CD4-positive, alpha-beta T cell (primary cell): ENCODE measurements at places on chromosomes 3 and 15. TPM values are rescaled to one million over a fixed set of nuclear protein-coding genes. Genes with fewer than 3 reads are reported as not detected.

The AGBL1 gene
- not detected for total RNA-seq

The MED12L gene
- total RNA-seq, result 0.39 TPM

GRCh38 chr3:128730471-128730870 is 4.5 kb downstream of the RAB7A start:
- DNase-seq, result no peak
- H3K27ac ChIP-seq, result no peak overlapping the region
- H3K4me3 ChIP-seq, result no peak overlapping the region

DNA sequence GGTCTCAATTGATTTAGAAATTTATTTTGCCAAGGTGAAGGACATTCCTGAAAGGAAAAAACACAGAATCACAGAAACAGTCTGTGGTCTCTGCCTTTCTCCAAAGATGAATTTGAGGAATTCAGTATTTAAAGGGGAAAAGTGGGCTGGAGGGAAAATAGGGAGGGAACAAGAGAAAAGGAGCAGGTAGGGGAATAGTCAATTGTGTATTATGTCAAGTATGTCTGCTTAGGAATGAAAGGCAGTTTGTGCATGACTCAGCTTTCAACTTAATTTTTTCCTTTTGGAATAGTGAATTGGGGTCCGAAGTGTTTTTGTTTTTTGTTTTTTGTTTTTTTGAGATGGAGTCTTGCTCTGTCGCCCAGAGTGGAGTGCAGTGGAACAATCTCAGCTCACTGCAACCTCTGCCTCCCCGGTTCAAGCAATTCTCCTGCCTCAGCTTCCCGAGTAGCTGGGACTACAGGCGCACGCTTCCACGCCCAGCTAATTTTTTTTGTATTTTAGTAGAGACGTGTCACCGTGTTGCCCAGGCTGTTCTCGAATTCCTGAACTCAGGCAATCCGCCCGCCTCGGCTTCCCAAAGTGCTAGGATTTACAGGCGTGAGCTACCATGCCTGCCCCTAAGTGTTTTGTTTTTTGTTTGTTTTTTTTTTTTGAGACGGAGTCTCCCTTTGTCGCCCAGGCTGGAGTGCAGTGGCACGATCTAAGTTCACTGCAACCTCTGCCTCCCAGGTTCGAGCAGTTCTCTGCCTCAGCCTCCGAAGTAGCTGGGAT is 74.1 kb upstream of the MAP4 start:
- no peak overlapping the region for H3K27ac ChIP-seq
- H3K4me1 ChIP-seq, result peaks cover 19% of the 10 kb centered on the region
- DNase-seq, result no peak
- H3K4me3 ChIP-seq, result no peak overlapping the region
- H3K36me3 ChIP-seq, result no peaks in the 10 kb centered on the region

The POPDC2 gene
- 3.5 TPM for total RNA-seq

GRCh38 chr3:64554096-64554920 is 133.5 kb downstream of the ADAMTS9 start:
- H3K27ac ChIP-seq, result no peak overlapping the region
- DNase-seq, result no peak
- no peaks in the 10 kb centered on the region for H3K27me3 ChIP-seq
- H3K36me3 ChIP-seq, result no peaks in the 10 kb centered on the region

The EXD1 gene
- not detected for total RNA-seq

DNA sequence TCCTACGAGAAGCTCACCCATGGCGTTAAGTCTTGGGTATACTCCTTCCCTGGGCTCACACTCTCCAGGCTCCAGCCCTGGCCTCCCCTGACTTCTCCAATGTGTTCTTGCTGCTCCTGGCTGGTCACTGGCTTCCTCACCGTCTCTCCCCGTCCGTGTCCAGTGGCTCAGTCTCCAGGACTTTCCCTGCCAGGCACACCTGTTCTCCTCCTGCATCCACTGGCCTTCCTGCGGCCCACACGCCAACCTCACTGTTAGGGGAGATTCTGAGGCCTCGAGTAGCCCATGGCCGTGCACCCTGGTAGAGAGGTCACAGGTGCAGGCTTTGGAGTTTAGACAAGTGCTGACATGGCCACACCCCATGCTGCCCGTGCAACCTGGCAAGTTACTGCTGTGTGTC is 91.9 kb upstream of the SNRPA1 start:
- no peak overlapping the region for H3K4me3 ChIP-seq
- no peak for DNase-seq
- peaks cover 4% of the 10 kb centered on the region for H3K27me3 ChIP-seq

- H3K4me1 ChIP-seq, result no peaks in the 10 kb centered on the region
- no peak overlapping the region for H3K4me3 ChIP-seq
- no peak for DNase-seq
- H3K27me3 ChIP-seq, result no peaks in the 10 kb centered on the region
- H3K27ac ChIP-seq, result no peak overlapping the region
- no peaks in the 10 kb centered on the region for H3K36me3 ChIP-seq
These were observed 95.5 kb downstream of the SSR3 start for GRCh38 chr3:156459434-156459833.

- no peaks in the 10 kb centered on the region for H3K4me1 ChIP-seq
- no peaks in the 10 kb centered on the region for H3K27me3 ChIP-seq
- no peak overlapping the region for H3K27ac ChIP-seq
- H3K4me3 ChIP-seq, result no peak overlapping the region
- DNase-seq, result no peak
- peaks cover 94% of the 10 kb centered on the region for H3K36me3 ChIP-seq
These were observed 61.1 kb downstream of the GRIP2 start for GRCh38 chr3:14478956-14479550.

GRCh38 chr15:50452927-50453326 is 28.7 kb downstream of the USP8 start:
- no peak overlapping the region for H3K27ac ChIP-seq
- peaks cover 45% of the 10 kb centered on the region for H3K36me3 ChIP-seq
- no peaks in the 10 kb centered on the region for H3K4me1 ChIP-seq
- H3K4me3 ChIP-seq, result no peak overlapping the region
- no peaks in the 10 kb centered on the region for H3K27me3 ChIP-seq

The SAMD7 gene
- total RNA-seq, result not detected

The IGF2BP2 gene
- total RNA-seq, result 0.50 TPM

DNA sequence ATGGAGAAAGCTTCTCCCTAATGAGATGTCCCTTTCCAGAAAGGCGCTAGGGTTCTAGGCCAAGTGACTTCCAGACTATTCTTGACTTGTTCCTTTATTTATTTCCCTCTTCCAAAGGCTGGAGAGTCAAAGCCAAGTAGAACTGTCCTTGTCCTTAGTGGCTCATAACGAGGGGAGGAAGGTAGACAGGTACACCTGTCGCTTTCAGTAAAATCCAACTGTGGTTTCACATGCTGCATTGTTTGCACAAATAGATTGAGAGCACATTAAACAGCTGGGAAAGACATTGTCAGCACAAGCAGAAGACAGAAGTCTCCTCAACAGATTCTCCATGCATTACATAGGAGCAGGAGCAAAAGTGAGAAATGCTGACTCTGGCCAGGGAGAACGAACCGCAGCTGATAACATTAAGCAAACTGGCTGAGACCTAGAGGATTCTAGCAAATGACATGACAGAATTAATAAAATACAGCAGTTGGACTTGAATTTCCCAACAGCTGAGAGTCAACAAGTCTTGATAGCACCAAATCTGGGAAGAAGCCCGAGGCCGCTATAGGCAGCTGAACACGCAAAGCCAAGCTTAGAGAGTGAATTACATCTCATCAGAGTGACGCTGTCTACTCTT is 227.7 kb downstream of the TLE3 start:
- no peaks in the 10 kb centered on the region for H3K27me3 ChIP-seq
- no peak for DNase-seq
- H3K27ac ChIP-seq, result no peak overlapping the region
- H3K4me3 ChIP-seq, result no peak overlapping the region
- H3K36me3 ChIP-seq, result no peaks in the 10 kb centered on the region
- H3K4me1 ChIP-seq, result no peaks in the 10 kb centered on the region

- H3K36me3 ChIP-seq, result peaks cover 20% of the 10 kb centered on the region
- peaks cover 7% of the 10 kb centered on the region for H3K4me1 ChIP-seq
- H3K4me3 ChIP-seq, result no peak overlapping the region
- no peaks in the 10 kb centered on the region for H3K27me3 ChIP-seq
These were observed 16.9 kb downstream of the IP6K1 start for GRCh38 chr3:49769286-49769915.

The RASL12 gene
- not detected for total RNA-seq

DNA sequence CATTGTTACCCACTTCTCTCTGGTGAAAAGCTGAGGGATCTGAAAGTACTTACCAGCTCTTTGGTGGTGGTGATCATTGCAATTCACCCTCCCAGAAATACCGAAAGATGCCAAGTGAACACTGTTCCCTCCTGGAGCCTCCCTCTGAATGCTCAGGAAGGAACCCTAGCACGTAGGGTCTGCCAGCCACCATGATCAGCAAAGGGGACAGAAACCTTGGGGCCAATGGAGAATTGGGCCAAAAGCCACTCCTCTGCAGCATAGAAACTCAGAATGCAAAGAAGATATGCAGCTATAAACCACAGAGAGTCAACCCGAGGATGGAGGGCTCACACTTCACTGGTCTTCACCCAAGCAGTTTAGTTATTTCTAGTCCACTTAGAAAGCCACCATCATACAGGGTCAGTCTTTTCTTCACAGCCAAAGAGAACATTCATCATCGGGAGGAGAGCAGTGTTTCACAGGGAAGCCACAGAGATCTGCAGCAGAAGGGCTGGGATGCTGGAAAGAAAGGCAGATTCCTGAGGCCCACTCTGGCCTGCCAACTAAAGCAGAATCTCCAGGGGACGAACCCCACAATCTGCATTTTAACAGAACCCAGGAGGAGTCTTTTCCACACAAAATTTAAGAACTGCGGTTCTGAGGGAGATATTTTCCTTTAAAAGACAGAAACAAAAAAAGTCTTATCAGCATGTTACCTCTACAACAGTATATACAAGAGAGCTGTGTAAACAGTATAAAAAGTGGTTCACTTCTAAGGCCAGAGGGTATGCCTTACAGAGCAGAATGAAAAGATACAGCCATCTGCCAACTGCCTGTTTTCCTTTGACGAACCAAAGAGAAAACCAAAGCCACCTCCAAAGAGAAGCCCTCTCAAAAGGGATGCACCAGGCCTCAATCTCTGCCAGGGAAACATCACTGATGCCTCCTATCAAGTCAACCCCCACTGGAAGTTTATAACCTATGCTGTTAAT is 11.3 kb downstream of the TBC1D2B start:
- DNase-seq, result no peak
- H3K36me3 ChIP-seq, result no peaks in the 10 kb centered on the region
- peak overlapping the region; percentile 9 for H3K4me3 ChIP-seq
- H3K4me1 ChIP-seq, result peaks cover 86% of the 10 kb centered on the region

DNA sequence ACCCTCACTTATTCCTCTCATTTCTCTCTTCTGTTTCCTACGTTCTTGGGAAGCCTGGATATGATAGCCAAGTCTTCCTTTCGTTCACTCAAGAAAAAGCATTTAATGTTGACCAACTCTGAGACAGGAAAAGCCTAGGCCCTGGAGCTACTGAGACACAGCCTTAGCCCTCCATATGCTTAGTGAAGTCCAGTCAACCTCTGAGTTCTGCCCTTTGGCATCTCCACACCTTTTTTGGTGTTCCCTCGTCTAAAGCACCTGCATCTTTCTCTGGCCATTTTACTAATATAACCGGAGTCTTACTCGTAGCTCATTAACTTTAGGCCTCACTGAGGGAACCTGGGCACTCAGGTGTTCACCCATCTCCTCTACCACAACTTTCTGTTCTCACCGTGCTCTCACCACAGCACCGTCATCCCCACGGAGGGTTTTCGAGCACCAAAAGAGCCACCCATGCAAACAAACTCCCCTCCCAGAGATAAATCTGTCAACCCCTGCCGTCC is 632 bp downstream of the MTHFS start:
- peaks cover 16% of the 10 kb centered on the region for H3K4me1 ChIP-seq
- H3K27ac ChIP-seq, result peak overlapping the region; percentile 93
- no peaks in the 10 kb centered on the region for H3K27me3 ChIP-seq
- H3K4me3 ChIP-seq, result peak overlapping the region; percentile 80
- H3K36me3 ChIP-seq, result no peaks in the 10 kb centered on the region
- no peak for DNase-seq

DNA sequence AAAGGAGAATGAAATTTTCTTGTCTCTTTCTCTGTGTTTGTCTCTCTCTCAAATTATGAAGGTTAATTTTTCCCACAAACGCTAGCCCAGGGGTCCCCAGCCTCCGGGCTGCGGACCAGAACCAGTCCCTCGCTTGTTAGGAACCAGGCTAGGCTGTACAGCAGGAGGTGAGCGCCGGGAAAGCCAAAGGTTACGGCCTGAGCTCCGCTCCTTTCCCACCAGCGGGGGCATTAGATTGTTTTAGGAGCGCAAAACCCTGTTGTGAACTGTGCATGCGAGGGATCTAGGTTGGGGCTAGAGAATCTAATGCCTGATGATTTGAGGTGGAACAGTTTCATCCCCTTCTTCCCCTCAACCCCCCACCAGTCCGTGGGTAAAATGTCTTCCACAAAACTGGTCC is 74.7 kb upstream of the ZNF385D start:
- H3K27ac ChIP-seq, result no peak overlapping the region
- H3K4me1 ChIP-seq, result no peaks in the 10 kb centered on the region
- H3K27me3 ChIP-seq, result no peaks in the 10 kb centered on the region
- DNase-seq, result no peak
- H3K36me3 ChIP-seq, result no peaks in the 10 kb centered on the region

The DGKG gene
- not detected for total RNA-seq

DNA sequence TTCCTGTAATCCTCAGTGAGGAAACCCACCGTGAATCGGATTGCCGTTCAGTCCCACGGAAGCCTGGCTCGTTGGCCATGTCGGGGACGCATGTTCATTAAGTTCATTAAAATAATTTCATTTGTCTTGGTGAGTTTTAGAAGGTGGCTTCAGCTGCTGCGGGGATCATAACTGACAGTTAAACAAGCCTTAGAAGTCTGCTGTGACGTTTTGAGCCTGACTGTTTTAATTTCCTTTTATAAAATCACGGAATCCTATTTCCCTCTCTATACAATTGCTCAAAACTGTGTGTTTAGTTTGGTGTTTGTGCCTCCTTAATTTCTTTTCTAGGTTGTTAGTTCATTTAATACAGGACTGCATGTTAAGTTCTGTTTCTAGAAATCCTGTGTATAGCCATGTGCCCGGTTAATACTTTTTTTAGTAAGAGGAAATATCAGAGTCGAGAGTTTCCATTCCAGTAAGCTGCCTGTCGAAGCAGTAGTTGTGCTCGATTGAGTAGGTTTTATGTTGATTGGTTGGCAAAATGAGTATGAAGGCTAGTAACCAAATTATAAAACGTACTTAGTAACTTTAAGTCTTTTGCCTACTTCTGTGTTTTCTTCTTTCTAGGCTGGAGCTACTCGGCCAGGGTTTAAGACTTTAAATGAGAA is 705 bp downstream of the NIPA2 start:
- peak overlapping the region; percentile 90 for H3K27ac ChIP-seq

- H3K27ac ChIP-seq, result peak overlapping the region; percentile 93
- peaks cover 17% of the 10 kb centered on the region for H3K36me3 ChIP-seq
- no peaks in the 10 kb centered on the region for H3K27me3 ChIP-seq
- peak overlapping the region; percentile 94 for H3K4me3 ChIP-seq
- peak; percentile 12 for DNase-seq
- H3K4me1 ChIP-seq, result peaks cover 50% of the 10 kb centered on the region
These were observed 436 bp downstream of the ADPGK start for GRCh38 chr15:72783004-72783639.

The FSIP1 gene
- 0.22 TPM for total RNA-seq

- H3K36me3 ChIP-seq, result no peaks in the 10 kb centered on the region
- no peak overlapping the region for H3K4me3 ChIP-seq
- no peak overlapping the region for H3K27ac ChIP-seq
- H3K27me3 ChIP-seq, result no peaks in the 10 kb centered on the region
- no peak for DNase-seq
- H3K4me1 ChIP-seq, result no peaks in the 10 kb centered on the region
These were observed 125.6 kb downstream of the FRMD4B start for GRCh38 chr3:69260216-69260787.

GRCh38 chr15:84653584-84653909 is 536 bp downstream of the WDR73 start:
- H3K4me3 ChIP-seq, result peak overlapping the region; percentile 86
- peaks cover 50% of the 10 kb centered on the region for H3K4me1 ChIP-seq
- no peak for DNase-seq
- H3K27me3 ChIP-seq, result no peaks in the 10 kb centered on the region
- H3K36me3 ChIP-seq, result peaks cover 29% of the 10 kb centered on the region
- H3K27ac ChIP-seq, result peak overlapping the region; percentile 84

The ROBO2 gene
- total RNA-seq, result not detected

The ZDHHC19 gene
- not detected for total RNA-seq
